ENCODE measurements at places on chromosomes 3 and 15.

GRCh38 chr3:22620498-22620897 lies 582.6 kb upstream of the UBE2E2 start:
- H3K36me3 ChIP-seq, result no peaks in the 10 kb centered on the region
- no peak overlapping the region for H3K4me3 ChIP-seq
- DNase-seq, result no peak
- H3K27me3 ChIP-seq, result no peaks in the 10 kb centered on the region
- no peaks in the 10 kb centered on the region for H3K4me1 ChIP-seq

DNA sequence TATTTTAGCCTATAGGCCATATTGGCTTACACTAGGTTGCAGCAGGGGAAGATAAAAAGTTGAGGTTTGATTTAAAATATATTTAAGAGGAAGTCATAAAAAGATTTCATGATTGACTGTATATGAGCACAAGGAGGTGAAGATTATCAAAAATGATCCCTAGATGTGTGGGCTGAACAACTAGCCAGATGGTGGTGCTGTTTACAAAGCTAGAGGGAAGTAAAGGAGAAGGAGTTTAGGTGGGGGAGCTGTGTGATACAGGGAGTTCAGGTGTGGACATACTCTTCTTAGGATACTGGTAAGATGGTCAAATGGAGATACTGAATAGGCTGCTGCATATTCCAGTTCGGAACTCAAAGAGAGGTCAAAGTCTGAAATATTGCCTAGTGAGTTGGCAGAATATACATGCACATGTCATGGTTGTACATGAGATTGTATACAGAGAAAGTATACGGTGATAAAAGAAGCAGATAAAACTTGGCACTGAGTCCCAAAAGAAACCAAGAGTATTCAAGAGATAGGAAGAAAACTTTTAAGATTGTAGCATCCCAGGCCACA lies 727.8 kb downstream of the NLGN1 start:
- no peaks in the 10 kb centered on the region for H3K36me3 ChIP-seq
- no peak overlapping the region for H3K27ac ChIP-seq
- no peaks in the 10 kb centered on the region for H3K4me1 ChIP-seq
- no peak overlapping the region for H3K4me3 ChIP-seq
- no peak for DNase-seq

DNA sequence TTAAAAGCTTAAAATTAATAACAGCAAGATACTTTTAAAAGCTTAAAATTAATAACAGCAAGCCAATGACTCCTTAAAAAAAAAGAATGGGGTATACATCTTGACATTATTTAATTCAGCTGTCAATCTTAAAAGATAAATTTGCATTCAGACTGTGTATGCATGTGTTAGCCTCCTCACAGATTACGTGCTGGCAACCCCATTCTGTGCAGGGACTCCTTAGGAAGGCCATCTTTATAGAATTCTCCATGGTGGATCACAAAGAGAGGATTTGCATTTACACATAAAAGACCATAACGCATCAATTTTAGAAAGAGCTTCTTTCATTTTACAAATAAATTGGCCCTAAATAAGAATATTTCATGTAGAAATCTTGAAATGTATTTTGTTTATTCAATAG lies 87.2 kb downstream of the B3GALNT1 start:
- H3K4me1 ChIP-seq, result no peaks in the 10 kb centered on the region
- H3K36me3 ChIP-seq, result no peaks in the 10 kb centered on the region
- DNase-seq, result no peak
- H3K27me3 ChIP-seq, result no peaks in the 10 kb centered on the region

DNA sequence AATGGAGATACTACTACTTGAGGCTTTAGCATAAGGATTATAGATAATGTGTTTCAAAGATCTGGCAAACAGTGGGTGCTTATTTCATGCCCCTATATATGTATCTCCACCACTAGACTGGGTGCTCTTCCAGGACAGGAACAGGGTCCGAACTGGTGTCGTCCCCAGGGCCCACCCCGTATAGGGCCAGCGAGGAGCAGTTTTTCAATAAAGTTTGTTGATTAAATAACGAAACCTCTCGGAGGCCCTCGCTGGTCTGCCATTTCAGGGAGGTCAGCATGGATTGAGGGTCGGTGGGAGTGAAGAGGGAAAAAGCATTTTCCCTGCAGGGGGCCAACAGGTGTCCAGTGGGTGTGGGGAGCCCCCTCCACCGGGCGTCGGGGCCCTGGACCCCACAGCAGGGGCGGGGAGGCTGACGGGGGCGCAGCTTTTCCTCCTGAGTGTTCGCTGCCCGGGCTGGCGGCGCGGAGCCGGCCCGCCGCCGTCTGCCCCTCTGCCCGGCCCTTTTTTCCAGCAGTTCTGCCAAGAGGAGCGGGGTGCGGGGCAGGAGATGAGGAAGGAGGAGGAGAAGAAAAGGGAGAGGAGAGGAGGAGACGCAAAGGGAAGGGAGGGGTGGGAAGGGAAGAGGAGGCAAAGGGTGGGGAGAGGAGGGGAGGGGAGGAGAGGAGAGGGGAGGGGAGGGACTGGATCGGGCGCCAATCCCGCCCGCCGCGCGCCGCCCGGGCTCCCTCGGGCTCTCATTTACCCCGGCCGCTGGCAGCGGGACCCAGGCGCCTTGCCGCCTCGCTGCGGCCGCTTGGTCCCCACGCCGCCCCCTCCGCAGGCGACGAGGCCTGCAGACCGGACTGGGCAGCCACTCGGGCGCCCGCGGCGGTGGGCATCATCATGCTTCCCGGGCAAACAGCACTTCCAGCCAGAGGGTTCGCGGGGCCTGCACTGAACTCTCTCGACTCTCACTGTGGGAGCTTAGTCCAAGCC lies 66.3 kb downstream of the ISG20 start:
- H3K4me3 ChIP-seq, result peak overlapping the region; percentile 62
- no peaks in the 10 kb centered on the region for H3K36me3 ChIP-seq
- no peak overlapping the region for H3K27ac ChIP-seq

- H3K27me3 ChIP-seq, result no peaks in the 10 kb centered on the region
- no peak for DNase-seq
- H3K4me1 ChIP-seq, result no peaks in the 10 kb centered on the region
- H3K4me3 ChIP-seq, result no peak overlapping the region
Observed at GRCh38 chr15:32908135-32908801, 190.5 kb downstream of the GREM1 start.

DNA sequence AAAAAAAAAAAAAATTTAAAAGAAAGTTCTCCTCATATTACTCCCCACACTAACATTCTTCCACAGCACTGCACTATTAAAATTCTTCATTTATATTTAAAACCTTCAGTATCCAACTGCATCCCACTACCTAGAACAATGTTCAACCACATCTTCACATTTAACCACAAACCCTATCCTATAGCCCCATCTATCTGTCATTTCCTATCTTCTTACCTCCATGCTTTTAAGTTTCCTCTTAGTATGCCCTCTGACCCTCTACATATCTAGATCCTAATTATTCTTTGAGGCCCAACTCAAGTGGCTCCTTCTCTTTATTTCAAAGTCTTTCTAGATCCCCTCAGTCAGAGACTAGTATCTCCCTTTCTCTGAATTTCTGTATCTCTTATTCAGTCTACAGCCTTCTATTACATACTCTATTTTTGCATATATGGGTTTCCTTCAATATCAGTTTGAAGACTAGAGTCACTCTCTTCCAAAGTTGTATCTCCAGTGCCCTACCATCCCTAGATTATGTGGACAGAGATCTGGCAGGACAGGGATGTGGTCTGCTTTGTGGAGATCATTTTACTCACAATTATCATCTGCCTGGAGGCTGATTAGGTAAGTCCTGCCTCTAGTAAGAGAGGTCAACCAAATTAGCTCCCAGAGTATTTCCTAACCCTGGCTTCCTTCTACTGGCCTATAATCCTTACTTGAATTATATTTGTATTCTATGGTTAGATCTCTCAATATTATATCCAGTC lies 1.4 kb downstream of the CIAO2A start:
- H3K27me3 ChIP-seq, result no peaks in the 10 kb centered on the region
- H3K27ac ChIP-seq, result peak overlapping the region; percentile 98
- H3K4me3 ChIP-seq, result peak overlapping the region; percentile 95
- DNase-seq, result no peak

GRCh38 chr15:40285554-40286011 lies 2.7 kb upstream of the ANKRD63 start:
- H3K27me3 ChIP-seq, result peaks cover 43% of the 10 kb centered on the region
- no peak overlapping the region for H3K4me3 ChIP-seq
- peaks cover 5% of the 10 kb centered on the region for H3K4me1 ChIP-seq
- H3K27ac ChIP-seq, result no peak overlapping the region
- peaks cover 9% of the 10 kb centered on the region for H3K36me3 ChIP-seq

GRCh38 chr3:168847291-168847883 lies 751.7 kb upstream of the GOLIM4 start:
- no peak overlapping the region for H3K4me3 ChIP-seq
- H3K27ac ChIP-seq, result no peak overlapping the region
- DNase-seq, result no peak
- H3K4me1 ChIP-seq, result no peaks in the 10 kb centered on the region
- no peaks in the 10 kb centered on the region for H3K36me3 ChIP-seq

Data from activated naive CD4-positive, alpha-beta T cell treated with anti-CD3 and anti-CD28 coated beads, Interleukin-2, amount 10 ng/mL, durations not matched to agents 7 days and 5 days (primary cell).